ENCODE measurements at places on chromosomes 7 and 10.

DNA sequence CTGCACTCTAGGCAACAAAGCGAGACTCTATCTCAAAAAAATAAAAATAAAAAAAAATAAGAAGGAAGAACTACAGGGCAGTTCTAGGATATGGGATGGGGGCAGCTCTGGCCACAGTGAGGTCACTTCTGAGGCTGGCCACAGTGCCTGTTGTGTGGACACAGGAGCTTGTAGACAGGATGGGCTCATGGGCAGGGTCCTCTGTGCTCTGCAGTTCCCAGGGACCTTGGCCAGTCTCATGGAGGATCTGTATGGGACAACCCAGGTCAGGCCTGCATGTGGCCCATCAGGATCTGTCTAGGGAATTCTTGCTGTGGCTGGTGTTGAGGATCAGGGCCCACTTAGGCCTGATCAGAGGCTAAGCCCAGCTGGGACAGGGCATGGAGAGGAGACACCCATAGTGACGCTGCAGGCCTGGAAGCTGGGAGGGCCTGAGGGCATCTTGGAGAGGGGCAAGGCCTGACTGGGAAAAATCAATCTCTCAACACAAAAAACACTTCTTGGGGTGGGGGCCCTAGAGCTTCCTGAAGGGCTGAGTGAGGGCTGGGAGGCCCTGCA is 19.4 kb upstream of the PAX2 start:
- no peak for DNase-seq

DNA sequence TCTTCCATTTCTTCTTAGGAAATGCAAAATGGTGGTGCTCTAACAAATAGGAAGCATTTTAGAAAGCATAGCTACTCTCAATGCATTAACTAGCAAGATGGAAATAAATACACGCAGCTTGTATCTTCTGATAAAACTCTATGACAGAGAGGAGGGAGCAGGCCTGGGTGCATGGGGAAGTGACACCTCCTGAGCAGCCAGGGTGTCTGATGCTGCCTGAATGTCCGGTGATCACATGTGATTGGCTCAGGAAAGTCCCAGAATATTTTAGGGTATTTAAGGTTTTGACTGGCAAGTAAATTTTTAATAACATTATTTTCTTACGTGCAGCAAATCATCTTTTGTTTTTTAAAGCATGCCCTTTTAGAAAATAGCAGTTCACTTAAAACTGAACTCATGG is 261.0 kb upstream of the KLF6 start:
- no peak for DNase-seq

DNA sequence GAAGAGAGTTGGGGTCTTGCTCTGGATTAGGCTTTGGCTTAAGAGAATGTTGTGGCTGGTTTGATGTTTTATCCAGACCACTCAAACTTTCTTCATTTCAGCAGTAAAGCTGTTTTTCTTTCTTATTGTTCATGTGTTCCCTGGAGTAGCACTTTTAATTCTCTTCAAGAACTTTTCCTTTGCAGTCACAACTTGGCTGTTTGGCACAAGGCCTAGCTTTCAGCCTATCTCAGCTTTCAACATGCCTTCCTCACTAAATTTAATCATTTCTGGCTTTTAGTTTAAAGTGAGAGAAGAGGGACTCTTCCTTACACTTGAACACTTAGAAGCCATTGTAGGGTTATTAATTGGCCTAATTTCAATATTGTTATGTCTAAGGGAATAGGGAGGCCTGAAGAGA is 18.1 kb downstream of the CCDC126 start:
- DNase-seq, result no peak

GRCh38 chr10:126595160-126595559 is 75.3 kb downstream of the C10orf90 start:
- no peak for DNase-seq

- DNase-seq, result no peak
These were observed 23.5 kb downstream of the POLL start for GRCh38 chr10:101564490-101564991.

DNA sequence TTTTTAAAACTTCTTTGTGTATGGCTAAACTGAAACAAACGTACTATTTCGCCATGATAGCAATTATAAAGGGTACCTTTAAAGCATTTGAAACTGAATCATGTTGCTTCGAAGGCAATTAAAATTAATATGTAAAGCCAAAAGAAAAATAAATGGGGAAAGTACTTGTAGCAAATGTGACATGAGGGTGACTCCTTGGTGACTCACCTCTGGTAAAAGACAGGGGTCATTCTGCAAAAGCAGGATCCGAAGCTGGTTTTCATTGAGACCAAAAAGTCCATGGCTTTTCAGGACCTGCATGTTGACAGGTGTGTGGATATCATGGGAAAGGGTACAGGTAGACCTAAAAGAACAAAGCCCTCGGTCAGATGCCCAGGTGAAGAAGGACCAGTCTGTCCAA is 1.5 kb downstream of the ZC3HAV1L start:
- DNase-seq, result no peak

DNA sequence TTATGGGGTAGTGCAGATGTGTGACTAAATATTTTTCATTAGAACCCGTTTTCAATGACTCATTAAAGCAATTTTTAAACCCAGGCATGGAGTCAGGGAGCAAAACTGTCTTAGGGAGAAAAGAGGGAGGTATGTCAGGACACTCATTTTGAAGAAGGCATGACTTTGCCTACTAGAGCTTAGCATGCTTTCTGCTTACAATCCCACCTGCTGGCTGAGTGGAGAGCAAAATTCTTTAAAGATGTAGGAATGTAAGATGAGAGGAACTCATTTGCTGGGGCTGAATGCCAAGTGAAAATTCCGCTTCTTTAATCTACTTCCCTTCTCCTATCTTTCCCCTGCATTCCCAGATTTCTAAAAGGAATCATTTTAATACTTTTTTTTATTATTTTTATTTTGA is 232.6 kb downstream of the GALNT17 start:
- no peak for DNase-seq

DNA sequence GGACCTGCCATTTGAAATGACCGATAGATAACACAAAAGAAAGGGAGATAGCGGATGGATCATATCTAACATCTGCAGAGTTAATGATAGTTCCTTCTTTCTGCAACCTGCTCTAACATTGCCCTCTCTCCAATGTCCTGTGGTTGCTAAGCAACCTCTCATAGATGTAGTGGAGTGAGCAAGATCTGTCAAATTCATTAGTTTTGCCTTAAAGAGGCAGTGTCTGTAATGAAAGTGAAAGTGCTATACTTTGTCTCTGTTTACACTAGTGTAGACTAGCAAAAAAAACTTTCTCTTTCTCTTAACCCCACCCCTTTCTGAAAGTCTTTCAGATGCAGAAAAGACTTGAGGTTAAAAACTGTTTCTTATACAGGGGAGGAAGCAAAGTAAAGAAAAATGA is 1196.9 kb downstream of the SORCS3 start:
- DNase-seq, result no peak

GRCh38 chr7:112945046-112945445 is 141.6 kb downstream of the GPR85 start:
- DNase-seq, result no peak

DNA sequence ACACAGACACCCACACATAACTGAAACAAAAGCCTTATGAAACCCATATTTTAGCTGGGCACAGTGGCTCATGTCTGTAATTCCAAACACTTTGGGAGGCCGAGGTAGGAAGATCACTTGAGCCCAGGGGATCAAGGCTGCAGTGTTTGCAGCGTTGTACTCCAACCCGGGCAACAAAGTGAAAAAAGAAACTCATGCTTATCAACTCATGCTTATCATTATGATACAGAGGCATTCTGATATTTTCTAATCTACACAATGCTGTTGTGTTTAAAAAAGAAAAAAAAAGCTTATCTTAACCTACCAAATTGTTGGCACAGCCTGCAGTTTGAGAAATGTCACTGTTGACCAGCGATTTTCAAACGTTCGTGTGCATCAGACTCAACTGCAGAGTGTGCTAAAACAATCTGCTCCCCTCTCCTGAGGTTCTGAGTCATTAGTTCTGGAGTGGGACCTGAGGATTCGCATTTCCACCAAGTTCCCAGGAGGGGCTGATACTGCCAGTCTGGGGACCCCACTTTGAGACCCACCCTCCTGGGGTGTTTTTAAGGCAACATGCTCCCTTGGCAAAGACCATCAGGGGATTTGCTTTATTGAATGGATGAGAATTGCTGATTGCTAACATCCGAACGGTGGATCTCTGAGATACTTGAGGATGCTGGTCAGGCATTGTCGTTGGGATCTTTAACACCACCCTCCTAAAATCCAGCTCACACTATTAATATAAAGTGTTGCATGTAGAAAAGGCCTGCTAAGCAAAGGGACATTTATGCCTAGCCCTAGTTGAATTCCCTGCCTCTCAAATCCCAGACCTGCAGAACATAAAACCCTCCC is 16.2 kb downstream of the CHST3 start:
- DNase-seq, result no peak

DNA sequence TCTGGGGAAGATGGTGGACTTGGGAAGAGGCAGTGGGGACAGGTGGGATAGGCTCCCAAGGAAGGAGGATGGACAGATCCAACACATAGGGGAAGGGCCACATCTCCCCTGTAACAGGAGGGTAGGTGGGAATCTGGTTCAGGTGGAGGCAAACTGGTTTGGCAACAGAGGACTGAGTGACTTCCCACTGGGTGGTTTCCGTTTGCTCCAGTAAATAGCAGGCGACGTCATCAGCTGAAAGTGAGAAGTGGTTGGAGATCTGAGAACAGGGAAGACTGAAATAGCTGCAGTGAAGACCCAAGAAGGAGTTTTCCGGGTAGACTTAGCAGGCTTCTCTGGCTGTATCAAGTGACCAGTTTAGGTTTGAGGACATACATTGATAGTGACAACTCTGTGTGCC is 504.4 kb downstream of the GALNT17 start:
- DNase-seq, result no peak

- no peak for DNase-seq
These were observed 467.9 kb upstream of the PODXL start for GRCh38 chr7:132024290-132024689.

DNA sequence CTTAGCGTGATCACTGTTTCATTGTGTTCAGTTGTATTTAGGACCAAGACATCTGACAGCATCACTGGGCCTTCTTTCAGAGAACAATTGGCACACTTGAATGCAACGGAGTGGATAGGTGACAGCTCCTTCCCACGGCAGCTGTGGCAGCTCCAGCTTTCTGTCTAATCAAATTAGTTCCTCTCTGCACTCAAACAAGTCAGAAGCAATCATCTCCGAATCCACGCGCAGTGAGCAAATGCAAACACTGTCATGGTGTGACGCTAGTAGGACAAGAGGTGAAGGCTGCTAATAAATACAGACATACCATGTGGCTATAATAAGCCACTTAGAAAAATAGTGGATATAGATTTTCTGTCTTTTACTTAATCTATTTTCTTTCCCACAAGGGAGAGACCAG is 542.4 kb downstream of the ACTR3B start:
- DNase-seq, result no peak

- no peak for DNase-seq
These were observed 1.1 kb downstream of the DENND11 start for GRCh38 chr7:141700848-141701371.

GRCh38 chr10:24889639-24890038 is 62.8 kb downstream of the PRTFDC1 start:
- DNase-seq, result no peak

DNA sequence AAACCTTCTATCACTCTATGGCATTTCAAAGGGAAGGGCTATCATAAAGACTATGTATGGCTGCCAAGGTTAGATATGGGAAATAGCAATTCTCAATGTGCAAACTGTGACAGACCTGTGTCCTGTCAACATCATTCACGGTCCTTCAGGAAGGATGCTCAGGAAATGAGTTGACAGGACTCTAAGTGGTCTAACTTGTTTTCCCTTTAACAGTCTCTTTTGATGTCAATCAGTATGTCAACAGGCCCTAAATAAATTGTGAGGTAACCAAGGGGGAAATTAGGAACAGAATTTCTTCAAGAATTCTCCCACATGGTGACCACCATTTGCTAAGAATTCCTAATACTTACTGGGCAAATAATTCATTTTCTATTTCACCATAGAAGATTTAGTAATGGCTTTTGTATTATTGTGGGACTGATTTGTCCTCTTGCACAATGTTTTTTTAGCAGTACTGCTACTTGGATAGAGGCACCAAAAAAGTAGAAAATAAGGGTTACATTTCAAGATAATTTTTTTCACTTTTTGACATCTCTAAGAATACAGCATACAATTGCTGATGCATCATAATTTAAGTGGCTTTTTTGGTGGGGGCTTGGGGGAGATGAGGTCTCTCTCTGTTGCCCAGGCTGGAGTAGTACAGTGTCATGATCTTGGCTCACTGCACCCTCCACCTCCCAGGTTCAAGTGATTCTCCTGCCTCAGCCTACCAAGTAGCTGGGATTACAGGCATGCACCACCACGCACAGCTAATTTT is 275.8 kb downstream of the CACNA2D1 start:
- no peak for DNase-seq

DNA sequence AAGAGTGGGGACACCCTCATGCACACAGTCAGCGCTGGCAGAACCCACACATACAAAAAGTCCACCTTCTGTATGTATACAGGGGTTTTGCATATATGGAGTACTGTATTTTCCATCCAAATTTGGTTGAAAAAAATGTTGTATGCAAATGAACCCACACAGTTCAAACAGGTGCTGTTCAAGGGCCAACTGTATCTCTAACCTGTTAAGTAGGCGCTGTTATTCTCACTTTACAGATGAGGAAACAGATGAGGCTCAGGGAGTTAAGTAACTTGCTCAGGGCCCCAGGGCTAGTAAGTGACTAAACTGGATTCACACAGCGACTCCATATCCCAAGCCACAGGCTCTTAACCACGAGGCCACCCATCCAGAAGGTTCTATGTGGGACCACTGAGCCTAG is 69.9 kb downstream of the C10orf105 start:
- no peak for DNase-seq

DNA sequence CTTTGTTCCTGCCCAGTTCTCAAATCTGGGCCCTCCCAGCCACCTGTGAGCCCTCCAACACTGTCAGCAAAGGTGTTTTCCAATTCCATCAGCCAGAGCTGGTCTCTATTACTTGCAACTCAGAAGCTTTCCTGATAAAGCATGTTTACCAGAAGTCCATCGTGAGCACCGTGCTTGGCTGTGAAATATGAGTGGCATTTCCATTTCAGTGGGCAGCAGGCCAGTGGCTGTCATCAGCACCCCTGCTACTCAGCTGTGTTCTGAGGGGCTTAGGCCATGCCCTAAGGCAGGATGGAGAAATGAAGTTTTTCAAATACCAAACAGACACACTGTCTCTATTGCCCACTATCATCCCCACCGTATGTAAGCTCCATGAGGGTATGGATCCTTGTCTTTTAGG is 12.7 kb upstream of the BNIP3 start:
- DNase-seq, result no peak
